ENCODE measurements at places on chromosomes 6 and 20. TPM values are rescaled to one million over a fixed set of nuclear protein-coding genes. Genes with fewer than 3 reads are reported as not detected.

The FOXP4 gene
- 4.1 TPM for total RNA-seq

The PIGU gene
- 8.8 TPM for total RNA-seq

The WFDC5 gene
- not detected for total RNA-seq

The SAMD3 gene
- 4.8 TPM for total RNA-seq

The PACRG gene
- total RNA-seq = 11.5 TPM

The AGER gene
- 4.8 TPM for total RNA-seq
